ENCODE measurements at places on chromosomes 11 and 22. TPM values are rescaled to one million over a fixed set of nuclear protein-coding genes. Genes with fewer than 3 reads are reported as not detected.

RTN4R gene
- total RNA-seq, result 19.0 TPM

DNA sequence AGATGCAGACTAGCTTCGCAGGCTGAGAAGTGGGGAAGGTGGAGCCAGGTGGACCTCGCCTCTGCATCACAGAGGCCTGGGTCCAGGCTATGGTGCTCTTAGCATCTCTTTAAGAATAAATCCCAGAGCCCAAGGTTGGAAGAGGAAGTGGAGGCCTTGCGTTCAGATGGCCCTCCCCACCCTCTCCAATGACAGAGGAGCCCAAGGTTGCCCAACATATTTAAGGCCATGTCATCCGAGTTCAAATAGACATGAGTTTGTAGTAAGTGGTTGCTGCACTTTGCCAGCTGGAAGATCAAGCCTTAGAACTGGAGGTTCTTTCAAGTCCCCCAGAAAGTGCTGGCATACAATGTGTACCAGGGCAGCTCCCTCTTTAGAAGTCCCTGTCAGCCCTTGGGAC, 47.1 kb upstream of the HORMAD2 start:
- no peaks in the 10 kb centered on the region for H3K36me3 ChIP-seq
- no peak for DNase-seq
- H3K27me3 ChIP-seq, result peaks cover 1% of the 10 kb centered on the region
- no peak overlapping the region for H3K27ac ChIP-seq
- H3K4me1 ChIP-seq, result no peaks in the 10 kb centered on the region

GRCh38 chr11:3886985-3887384, 31.5 kb downstream of the STIM1 start:
- H3K36me3 ChIP-seq, result no peaks in the 10 kb centered on the region
- peaks cover 23% of the 10 kb centered on the region for H3K4me1 ChIP-seq
- no peak for DNase-seq
- no peak overlapping the region for H3K27ac ChIP-seq
- H3K4me3 ChIP-seq, result no peak overlapping the region

DNA sequence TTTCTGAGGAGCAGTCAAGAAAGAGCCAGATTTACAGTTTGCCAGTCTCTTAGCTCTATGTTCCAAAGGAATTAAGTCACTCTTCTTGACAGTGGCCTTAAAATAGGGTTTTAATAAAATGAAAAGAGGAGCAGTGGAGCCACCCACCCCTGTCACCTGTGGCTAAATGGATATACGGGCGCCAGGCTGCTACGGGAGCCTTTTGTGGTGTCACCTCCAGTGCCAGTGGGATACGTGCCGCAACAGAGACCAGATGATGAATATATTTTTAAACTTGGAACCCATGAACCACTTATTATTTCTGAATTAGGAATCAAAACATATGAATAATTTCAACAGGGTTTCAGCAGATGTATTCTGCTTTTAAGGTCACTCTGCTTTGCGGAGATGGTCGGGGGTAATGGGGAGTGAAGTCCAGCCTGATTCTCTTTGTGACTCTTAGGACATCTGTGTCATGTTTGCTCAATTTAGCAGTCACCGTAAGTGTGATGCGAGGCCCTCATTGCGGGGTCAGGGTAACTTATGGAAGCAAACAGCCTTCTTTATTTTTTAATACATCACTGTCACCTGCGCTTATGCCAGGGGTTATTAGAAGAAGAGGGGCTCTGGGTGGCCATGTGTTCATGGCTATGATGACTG, 64.3 kb downstream of the ZBTB16 start:
- H3K27ac ChIP-seq, result no peak overlapping the region
- no peaks in the 10 kb centered on the region for H3K36me3 ChIP-seq
- H3K27me3 ChIP-seq, result peaks cover 4% of the 10 kb centered on the region
- peaks cover 5% of the 10 kb centered on the region for H3K4me1 ChIP-seq
- no peak for DNase-seq
- H3K4me3 ChIP-seq, result no peak overlapping the region

- H3K36me3 ChIP-seq, result no peaks in the 10 kb centered on the region
- DNase-seq, result no peak
- H3K27me3 ChIP-seq, result no peaks in the 10 kb centered on the region
- H3K27ac ChIP-seq, result no peak overlapping the region
- no peaks in the 10 kb centered on the region for H3K4me1 ChIP-seq
Observed at GRCh38 chr11:128299132-128299726, 288.1 kb downstream of the ETS1 start.

DNA sequence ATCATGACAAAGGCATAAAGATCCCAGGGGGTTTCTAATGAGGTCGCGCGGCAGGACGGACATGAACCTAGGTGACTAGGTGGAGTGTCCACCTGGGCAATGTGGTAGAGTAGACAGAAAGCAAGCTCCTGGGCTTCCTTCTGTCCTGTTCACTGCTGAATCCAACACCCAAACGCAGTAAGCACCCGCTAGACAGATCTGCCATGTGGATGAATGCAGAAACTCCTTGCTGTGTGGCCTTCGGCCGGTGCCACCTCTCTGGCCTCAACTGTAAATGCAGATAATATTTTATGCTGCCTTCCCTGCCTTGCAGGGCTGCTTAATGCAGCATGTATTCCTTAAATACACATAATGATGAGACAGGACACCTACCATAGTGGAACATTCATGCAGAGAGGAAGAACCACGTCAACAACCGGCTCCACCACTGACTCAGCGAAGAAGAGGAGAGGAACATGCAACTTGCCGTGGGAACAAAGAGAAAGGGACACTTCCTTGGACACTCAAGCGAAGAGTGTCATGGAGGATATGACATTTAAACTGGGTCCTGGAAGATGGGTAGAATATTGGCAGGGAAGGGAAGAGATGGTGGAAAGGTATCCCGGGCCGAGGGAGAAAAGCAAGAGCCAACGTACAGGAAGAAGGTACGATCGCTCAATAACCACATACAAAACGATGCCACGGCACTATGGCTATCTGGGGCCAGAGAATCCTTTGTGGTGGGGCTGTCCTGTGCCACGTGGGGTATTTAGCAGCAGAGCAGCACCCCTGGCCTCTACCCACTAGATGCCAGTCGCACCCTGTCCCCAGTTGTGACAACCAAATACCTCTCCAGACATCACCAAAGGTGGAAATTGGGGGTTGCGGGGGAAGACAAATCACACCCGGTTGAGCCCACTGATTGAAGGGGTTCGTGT, 30.8 kb downstream of the MYH9 start:
- peaks cover 88% of the 10 kb centered on the region for H3K4me1 ChIP-seq
- H3K27ac ChIP-seq, result peak overlapping the region; percentile 4
- H3K27me3 ChIP-seq, result peaks cover 10% of the 10 kb centered on the region
- H3K4me3 ChIP-seq, result peak overlapping the region; percentile 23

GRCh38 chr11:5992150-5992549, 5.4 kb upstream of the OR52L1 start:
- H3K27me3 ChIP-seq, result peaks cover 2% of the 10 kb centered on the region
- H3K4me3 ChIP-seq, result no peak overlapping the region
- no peak overlapping the region for H3K27ac ChIP-seq
- no peaks in the 10 kb centered on the region for H3K4me1 ChIP-seq

DNA sequence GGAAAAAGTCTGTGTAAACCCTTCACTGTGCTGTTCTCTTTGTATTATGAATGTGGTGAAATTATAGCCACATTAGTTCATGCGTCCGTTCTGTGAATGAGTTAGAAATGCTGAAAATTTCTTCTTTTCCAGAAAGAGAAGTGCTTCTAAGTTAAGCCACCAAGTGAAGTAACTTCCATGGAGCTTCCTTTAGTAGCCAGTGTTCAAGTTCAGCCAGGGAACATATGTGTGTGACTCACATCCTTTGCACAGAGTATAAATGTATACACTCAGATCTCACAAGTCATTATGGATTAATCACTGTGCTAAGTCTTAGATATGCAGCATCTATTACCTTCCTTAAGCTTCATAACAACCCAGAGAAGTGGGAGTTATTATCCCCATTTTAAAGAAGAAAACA, 3.1 kb upstream of the MMP8 start:
- peaks cover 10% of the 10 kb centered on the region for H3K27me3 ChIP-seq
- peaks cover 7% of the 10 kb centered on the region for H3K4me1 ChIP-seq
- no peak overlapping the region for H3K27ac ChIP-seq
- no peak for DNase-seq
- no peak overlapping the region for H3K4me3 ChIP-seq

- H3K27me3 ChIP-seq, result no peaks in the 10 kb centered on the region
- DNase-seq, result no peak
- no peak overlapping the region for H3K27ac ChIP-seq
- H3K36me3 ChIP-seq, result no peaks in the 10 kb centered on the region
- H3K4me1 ChIP-seq, result peaks cover 7% of the 10 kb centered on the region
Observed at GRCh38 chr22:25627271-25627852, 62.9 kb downstream of the GRK3 start.
